LNCaP clone FGC (cell line): ENCODE measurements at places on chromosomes 6 and 20.

DNA sequence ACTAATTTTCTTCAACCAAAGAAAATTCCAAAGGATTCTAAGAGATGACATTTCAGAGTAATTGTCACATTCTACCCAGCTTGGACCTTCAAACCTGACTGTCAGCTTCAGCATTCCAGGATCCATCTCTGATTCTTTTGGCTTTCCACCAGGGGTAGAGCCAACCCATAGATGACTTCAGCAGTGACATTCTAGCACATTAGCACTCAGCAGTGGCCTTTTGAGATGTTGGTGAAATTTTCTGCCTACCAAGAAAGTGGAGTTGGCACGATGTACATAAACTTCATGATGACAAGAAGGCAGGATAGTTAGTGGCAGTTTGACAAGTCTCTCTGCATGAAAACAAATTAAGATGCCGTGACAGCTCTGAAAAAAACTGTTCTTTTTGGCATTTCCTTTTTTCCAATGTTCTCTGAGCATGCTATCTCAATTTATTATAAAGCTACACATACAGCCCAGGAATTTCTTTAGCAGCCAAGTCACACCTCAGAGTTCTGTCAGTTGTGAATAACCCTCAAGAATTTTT lies 466.5 kb upstream of the RNF217 start:
- DNase-seq: no peak

GRCh38 chr6:99960027-99960426 lies 34.0 kb downstream of the MCHR2 start:
- DNase-seq: no peak

GRCh38 chr20:52439375-52439774 lies 247.8 kb upstream of the ZFP64 start:
- DNase-seq: no peak

DNA sequence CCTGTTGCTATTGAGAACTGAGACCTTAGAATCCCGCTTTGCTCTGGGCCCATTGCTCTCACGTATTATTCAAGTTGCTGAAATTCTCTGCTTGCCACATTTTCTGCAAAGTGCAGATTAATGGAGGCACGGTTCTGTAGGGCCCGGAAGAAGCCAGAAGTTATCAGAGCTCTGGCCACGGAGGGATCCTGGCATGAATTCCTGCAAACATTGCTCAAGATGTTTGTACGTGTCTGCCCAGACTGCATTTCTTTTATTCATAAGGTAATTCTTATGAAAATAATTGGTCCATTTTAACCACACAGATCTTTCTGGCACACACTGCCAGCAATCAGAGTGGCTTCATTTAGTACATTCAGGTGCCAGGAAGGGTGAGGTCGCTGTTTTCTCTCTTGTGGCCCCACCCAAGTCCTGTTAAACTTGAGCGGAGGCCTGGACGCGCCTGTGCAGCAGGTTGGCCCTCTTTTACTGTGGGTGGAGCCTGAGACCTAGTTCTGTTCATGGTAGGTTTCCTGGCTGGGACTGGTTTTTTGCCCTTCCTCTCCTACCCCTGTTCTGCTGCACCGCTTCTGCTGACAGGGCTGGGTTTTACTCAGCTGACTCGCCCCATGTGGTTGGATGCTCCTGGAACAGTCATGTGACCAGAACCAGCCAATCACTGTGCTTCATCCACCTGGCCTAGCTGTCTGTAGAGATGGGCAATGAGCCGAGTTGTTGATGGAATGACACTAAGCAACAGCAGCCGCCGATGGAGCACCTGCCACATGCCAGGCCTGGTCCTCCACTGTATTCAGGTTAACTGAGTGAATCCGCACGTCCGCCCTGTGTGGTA lies 230.2 kb downstream of the CDH4 start:
- DNase-seq: no peak

DNA sequence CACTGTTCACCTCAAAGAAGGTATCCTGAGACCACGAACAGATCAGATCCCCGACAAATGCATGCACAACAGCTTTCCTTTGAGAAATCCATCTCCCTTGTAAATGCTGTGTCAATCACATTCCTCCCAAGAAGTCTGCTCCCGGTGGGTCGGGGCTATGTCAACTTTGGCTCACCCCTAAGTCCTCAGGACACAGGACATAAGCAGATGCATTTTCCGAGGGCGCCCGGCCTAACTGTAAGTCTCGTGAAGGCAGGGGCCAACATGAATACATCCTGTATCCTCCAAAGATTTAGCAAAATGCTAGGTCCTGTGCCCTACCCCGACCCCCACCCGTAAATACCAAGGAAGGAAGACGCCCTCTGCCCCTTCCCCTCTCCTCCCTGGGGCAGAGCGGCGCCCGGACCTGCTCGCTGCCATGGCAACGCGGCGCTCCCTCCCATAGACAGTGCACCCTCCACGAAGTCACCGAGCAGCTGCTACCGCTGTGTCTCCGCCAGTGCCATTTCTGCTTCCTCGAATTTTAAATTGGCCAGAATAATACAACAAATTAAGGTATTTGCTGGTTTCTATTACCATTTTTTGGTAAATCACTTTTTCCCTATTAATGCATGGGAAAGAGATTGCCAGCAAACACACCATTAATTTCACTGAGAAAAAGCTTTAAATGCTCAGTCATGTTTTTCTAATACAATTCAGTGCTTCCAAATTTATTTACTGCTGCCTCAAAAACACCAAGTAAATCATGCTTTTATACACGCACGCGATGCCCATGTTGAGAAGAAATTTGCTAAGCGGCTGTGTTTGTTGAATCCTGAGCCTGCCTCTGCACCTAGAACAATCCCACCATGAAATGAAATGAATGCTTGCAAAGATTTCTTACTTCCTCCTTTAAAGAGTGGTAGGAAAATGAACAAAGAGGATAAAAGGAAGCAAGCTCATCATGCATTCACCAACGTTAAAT lies 100.6 kb downstream of the PCSK2 start:
- no peak for DNase-seq

GRCh38 chr6:137780447-137781034 lies 86.5 kb upstream of the TNFAIP3 start:
- no peak for DNase-seq

DNA sequence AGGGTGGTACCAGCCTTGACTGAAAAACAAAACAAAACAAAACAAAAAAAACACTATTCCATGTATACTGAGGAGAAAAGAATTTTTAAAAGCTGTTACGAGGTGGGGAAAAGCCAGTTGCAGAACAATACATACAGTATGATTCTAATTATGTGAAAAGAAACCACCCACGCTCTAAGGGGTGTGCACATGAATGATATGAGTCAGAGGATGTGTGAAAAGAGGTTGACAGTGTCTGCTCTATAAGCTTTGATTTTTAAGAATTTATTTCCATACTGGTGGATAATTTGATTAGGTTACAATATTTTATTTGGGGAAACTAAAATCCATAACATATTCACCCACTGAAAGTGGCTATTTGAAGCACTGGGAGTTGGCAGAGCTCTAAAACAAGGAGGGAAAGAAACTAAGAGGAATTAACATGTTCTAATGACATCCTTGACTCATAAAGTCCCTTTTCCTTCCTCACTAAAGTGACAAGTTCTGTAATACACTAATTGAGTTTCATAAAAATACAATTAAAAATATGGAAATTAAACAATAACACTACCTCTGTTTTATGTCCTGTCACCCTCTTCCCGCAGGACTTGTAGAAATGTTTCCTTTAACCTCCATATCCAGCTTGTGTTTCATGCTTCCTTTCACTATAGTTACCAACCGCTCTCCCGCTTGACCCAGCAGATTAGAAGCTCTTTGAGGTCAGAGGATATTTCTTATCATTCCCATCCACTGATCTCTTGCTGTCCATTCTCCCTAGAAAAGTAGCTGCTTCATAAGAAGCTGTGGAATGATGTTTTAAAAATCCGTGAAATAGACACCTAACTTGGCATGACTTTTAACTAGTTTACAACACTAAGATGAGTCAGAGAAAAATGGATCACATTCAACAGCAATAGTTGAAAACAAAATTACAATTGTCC lies 118.6 kb upstream of the CCDC28A start:
- DNase-seq: no peak

GRCh38 chr6:134057478-134057877 lies 5.1 kb upstream of the SLC2A12 start:
- DNase-seq: no peak

- DNase-seq: no peak
These were observed 113.5 kb downstream of the FAXC start for GRCh38 chr6:99236010-99236409.

DNA sequence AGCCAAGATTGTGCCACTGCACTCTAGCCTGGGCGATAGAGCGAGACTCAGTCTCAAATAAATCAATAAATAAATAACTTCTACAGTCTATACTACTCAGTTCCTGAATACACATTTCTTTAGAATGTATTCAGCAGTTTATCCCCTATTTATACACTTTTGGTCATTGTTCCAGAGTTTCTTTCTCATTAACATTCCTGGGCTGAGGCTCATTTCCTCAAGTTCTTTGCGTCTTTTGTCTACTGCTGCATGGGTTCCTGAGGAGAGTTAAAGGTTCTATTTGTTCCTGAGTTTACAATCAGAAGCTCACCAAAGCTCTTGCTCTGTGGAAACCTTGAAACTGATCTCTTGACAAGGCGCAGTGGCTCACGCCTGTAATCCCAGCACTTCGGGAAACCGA lies 37.7 kb upstream of the SASH1 start:
- no peak for DNase-seq

GRCh38 chr6:49541936-49542335 lies 8.5 kb upstream of the C6orf141 start:
- peak; percentile 92 for DNase-seq
